ENCODE measurements at places on chromosomes 3 and 15. TPM values are rescaled to one million over a fixed set of nuclear protein-coding genes. Genes with fewer than 3 reads are reported as not detected.
A peak's percentile ranks its signal among the peaks of the same experiment; 100 is the strongest.

- DNase-seq = no peak
Measured at GRCh38 chr15:60757831-60758570, 279.1 kb upstream of the ICE2 start.

GRCh38 chr3:192889679-192890078 lies 28.0 kb downstream of the MB21D2 start:
- no peak for DNase-seq

The CPOX gene
- 41.3 TPM for total RNA-seq

The FGD5 gene
- total RNA-seq = not detected

GRCh38 chr15:65827065-65827464 lies 35.0 kb upstream of the DENND4A start:
- no peak for DNase-seq

GRCh38 chr3:62749657-62750056 lies 125.6 kb downstream of the CADPS start:
- no peak for DNase-seq

The NR2E3 gene
- total RNA-seq = not detected

- no peak for DNase-seq
Measured at GRCh38 chr3:56375654-56376053, 92.6 kb downstream of the ERC2 start.

The HRG gene
- total RNA-seq = not detected

DNA sequence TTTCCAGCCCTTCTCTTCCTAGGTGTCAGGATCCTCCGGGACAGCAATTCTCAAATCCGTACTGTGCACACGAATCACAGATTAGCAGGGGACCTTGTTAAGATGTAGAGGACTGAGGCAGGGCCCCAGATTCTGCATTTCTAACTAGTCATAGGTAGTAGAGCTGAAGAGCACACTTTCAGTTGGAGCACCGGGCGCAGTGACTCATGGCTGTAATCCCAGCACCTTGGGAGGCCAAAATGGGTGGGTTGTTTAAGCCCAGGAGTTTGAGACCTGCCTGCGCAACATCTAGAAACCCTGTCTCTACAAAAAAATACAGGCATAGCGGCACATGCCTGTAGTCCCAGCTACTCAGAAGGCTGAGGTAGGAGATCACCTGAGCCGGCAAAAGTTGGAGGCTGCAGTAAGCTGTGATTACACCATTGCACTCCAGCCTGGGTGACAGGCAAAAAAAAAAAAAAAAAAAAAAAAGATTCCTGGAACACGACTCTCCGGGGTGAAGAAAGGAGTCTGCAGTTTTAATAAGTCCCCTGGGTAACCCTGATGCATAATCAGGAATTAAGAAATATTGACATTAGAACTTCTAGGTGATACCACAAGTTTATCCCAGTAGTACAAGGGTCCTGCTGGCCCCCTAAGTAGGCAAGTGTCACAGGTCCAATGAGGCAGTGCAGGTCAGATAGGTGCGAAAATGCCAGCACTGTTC lies 21.4 kb upstream of the IGDCC3 start:
- DNase-seq = no peak

- no peak for DNase-seq
Measured at GRCh38 chr3:64187065-64187959, 38.0 kb downstream of the PRICKLE2 start.

DNA sequence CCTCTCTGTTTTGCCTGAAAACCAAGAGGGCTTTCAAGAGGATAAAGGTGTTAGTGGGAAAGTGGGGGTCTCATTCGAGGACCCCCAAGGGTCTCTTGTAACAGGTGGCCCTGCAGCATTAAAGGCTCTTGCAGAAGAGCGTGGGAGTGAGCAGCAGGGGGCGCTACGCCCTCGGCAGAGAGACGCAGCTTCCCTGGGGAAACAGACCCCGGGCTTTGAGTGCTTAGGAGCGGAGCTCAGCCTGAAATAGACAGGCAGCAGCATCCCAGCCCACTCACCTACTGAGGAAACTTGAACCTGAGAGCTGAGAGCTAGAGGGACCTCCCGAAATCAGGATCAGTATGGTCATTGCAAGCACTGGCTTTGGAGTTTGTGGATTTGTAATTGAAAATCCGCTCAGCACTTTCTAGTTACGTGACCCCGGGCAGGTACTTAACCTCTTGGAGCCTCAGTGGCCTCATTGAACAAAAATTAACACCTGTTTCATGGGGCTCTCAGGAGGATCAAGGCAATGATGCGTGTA lies 25.7 kb downstream of the RPLP1 start:
- peak; percentile 45 for DNase-seq

All from CD4-positive, alpha-beta memory T cell (primary cell).